ENCODE measurements at places on chromosomes 5 and 9.

- DNase-seq: no peak
Observed at GRCh38 chr5:149759986-149760853, 30.1 kb downstream of the PPARGC1B start.

GRCh38 chr9:97751531-97751930, 54.4 kb upstream of the XPA start:
- no peak for DNase-seq

DNA sequence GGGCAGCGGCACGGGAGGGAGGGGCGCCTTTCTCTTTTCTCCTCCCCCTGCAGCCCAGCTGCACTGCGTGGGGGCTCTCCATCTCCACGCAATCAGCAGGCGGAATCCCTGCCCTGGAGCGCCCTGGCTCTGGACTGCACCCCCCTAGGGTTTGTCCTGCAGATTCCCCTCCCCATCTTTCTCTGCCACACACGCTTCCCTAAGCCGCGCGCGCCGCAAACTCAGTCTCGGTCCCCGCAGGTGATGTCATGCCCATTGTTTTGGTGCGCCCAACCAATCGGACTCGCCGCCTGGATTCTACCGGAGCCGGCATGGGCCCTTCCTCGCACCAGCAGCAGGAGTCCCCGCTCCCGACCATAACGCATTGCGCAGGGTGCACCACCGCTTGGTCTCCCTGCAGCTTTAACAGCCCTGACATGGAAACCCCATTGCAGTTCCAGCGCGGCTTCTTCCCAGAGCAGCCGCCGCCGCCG, at the start of gene KCNN2:
Gene KCNN2 (plus strand): TSS at position 347 of the 473 bp plus-strand sequence. CDS start 70 bp downstream, at position 417.
- DNase-seq: peak; percentile 15

- DNase-seq: no peak
Observed at GRCh38 chr5:125480911-125481310, 734.5 kb upstream of the ZNF608 start.

GRCh38 chr9:2241836-2242741, 226.9 kb downstream of the SMARCA2 start:
- peak; percentile 60 for DNase-seq

DNA sequence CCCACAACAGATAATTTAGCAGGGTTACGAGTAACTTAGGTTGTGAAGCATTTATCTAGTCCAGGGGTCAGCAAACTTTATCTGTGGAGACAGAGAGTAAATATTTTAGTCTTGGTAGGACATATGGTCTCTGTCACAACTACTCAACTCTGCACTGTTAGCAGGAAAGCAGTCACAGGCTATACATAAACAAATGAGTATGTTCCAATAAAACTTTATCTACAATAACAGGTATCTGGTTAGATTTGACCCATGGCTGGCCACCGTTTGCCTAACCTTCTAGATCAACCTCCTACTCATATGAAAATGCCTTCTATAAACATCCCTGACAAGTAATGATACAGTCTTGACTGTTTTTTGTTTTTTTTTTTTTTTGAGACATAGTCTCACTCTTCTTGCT, 13.0 kb upstream of the HK3 start:
- no peak for DNase-seq

- no peak for DNase-seq
Observed at GRCh38 chr9:135080286-135081263, 6.9 kb upstream of the OLFM1 start.

- no peak for DNase-seq
Observed at GRCh38 chr5:11918463-11919045, 14.3 kb upstream of the CTNND2 start.

GRCh38 chr9:125990186-125990792, 243.1 kb downstream of the PBX3 start:
- DNase-seq: no peak

- DNase-seq: no peak
Observed at GRCh38 chr9:134376386-134377142, 50.3 kb downstream of the RXRA start.

- no peak for DNase-seq
Observed at GRCh38 chr5:132750471-132751230, 3.4 kb downstream of the CCNI2 start.

- no peak for DNase-seq
Observed at GRCh38 chr5:39340506-39340905, 23.8 kb downstream of the C9 start.

- DNase-seq: no peak
Observed at GRCh38 chr9:114973216-114973615, 42.8 kb upstream of the TNFSF8 start.

- no peak for DNase-seq
Observed at GRCh38 chr5:3351581-3352442, 243.8 kb upstream of the IRX1 start.

GRCh38 chr5:16865151-16865550, 70.9 kb downstream of the MYO10 start:
- no peak for DNase-seq

- DNase-seq: no peak
Observed at GRCh38 chr5:154352960-154353548, 92.7 kb upstream of the SAP30L start.

DNA sequence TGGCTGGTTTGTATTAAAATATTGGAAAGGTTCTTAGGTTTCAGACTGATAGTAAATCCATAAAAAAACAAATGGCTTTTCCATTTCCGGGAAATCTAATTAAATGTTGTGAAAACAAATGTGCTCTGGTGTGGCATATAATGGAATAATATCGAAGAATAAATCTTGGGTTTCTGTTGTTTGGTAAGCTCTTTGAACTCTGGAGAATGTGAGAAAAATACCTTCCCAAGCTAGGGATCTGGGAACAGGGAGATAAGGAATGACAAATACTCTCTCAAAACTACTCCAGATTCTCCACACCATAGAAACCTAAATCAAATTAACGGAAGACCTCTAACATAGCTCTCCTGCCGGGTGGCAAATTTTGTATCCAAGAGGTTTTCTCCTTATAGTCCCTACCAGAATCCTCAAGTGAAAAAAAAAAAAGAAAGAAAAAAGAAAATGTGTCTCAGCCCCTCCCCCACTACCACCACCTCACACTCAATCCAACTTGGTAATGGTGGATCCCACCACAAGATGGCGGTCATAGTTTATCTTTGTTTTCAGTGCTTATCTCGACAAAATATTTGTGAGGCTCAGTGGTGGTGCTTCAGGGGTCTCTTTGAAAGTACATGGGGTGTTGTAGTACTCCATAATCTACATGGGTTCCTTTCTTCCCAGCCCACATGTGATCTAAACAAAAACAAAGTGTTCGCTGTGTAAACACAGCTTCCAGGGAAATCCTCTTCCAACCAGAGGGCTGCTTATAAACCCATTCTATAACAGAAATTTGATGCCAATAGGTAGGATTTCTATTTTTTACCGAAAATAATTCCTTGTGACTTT, 54.5 kb upstream of the FST start:
- DNase-seq: peak; percentile 17

DNA sequence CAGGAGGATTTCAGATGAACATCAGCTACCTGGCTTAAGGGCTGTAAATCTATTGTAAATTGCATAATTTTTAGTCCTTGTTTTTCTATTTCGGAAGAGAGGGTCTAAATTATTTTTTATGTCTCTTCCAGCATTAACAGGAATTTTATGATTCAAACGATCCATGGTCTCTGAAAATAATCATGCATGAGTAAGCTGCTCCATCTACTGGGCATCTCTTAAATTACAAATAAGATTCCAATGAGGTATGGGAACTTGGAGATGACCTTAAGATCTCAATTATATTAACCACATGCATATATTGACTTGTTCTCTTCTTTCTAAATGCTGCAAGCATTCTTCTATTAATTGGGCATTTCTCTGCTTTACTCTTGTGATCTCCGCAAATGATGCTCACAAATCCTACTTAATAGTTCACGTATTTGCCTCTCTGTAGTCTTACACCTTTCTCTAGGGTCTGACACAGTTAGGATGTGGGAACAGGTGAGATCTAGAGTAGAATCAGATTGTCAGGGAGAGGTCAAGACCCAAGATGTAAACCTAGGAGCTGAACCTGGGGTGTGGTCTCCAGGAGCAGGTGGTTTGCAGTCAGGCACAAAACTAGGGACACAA, 86.9 kb downstream of the NUDT12 start:
- DNase-seq: peak; percentile 42

DNA sequence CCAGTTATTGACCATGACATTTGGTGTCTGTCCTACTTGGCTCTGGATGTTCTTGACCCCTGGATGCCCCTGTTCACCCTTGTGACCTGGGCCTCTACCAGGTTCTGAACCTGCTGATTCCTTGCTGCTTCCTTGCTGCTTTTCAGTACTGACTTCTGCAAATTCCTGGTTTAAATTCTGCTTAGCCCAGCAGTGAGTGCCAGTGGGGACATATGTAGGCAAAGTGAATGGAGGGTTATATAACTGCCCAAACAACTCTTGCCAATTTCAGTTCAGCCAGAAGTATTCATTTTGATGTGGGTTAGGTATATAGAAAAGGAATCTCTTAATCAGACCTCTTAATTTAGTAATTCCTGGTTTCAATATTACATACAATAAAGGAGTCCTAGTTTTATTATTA, 220.6 kb downstream of the TAF11L14 start:
- DNase-seq: no peak

DNA sequence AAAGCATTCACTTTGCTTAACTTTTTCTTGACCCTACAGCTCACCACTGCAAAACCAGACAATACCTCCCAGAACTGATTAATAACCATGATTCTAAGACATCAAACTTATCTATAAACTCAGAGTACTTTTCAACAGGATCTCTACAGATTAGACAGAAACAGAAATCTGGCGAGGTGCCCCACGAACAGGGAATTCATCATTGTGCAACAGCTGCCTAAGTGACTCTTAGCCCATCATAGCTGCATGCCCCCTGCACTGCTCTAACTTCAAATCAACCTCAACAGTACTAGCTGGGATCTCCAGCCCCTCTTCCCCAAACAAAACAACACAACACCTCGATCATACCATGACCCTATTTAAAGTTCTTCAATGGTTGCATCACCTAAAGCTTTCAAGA, 16.1 kb upstream of the COL23A1 start:
- no peak for DNase-seq

GRCh38 chr5:147578228-147579024, 68.6 kb upstream of the DPYSL3 start:
- no peak for DNase-seq

DNA sequence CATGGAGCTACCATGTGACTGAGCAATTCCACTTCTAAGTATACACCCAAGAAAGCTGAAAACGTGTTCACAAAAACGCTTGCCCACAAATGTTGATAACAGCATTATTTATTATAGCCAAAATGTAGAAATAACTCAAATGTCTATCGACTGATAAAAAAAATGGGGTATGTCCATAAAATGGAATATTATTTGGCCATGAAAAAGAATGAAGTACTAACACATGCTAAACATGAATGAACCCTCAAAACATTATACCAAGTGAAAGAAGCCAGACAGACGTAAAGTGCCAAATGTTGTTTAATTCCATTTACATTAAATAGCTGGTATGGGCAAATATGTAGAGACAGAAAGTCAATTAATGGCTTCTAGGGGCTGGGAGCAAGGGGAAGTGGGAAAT, 184.9 kb upstream of the IRX2 start:
- no peak for DNase-seq

- no peak for DNase-seq
Observed at GRCh38 chr9:18068900-18069299, 405.1 kb upstream of the ADAMTSL1 start.

GRCh38 chr5:61285531-61285930, 46.5 kb upstream of the ZSWIM6 start:
- no peak for DNase-seq

DNA sequence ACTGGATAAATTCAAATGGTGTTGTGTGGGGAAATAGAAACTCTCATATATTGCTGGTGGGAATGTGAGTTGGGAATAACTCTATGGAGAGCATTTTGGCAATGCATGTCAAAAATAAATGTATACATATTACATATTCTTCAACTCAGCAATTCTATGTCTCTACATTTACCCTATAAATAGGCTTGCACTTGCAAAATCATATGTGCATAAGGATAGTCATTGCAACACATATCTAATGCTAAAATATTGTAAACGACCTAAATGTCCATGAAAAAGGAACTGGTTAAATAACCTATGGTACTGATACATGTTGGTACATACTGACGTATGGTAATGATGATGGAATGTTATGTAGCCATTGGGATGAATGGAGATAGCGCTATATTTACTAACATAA, 94.5 kb upstream of the CHD1 start:
- DNase-seq: no peak

- DNase-seq: no peak
Observed at GRCh38 chr5:174798551-174798951, 74.2 kb downstream of the MSX2 start.

- no peak for DNase-seq
Observed at GRCh38 chr5:102701748-102702147, 53.4 kb upstream of the PAM start.

GRCh38 chr5:127706691-127707090, 3.5 kb downstream of the CCDC192 start:
- no peak for DNase-seq

DNA sequence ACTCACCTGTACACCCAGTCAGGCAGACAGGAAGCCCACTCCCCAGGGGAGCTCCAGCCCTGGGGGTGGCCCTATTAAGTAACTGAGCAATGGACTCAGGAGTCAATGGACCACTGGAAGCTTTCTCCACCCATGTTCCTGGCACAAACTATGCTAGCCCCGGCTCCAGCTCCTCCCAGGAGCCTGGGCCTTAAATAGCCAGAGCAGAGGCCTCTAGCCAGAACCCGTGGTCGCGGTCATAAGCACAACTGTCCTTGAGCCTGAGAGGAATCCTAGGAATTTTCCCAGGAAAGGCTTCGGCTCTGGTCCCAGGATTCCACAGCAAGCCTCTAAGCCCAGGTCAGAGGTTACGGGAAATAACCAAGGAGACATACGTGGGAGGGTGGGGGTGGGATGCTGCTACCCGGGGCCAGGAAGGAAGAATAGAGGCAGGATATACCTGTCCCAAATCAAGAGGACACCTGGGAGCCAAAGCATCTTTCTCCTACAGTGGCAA, 5.5 kb downstream of the SEPTIN8 start:
- DNase-seq: no peak

GRCh38 chr5:152855441-152855840, 450.4 kb upstream of the NMUR2 start:
- no peak for DNase-seq

GRCh38 chr5:97019435-97020117, 83.7 kb downstream of the LNPEP start:
- no peak for DNase-seq

DNA sequence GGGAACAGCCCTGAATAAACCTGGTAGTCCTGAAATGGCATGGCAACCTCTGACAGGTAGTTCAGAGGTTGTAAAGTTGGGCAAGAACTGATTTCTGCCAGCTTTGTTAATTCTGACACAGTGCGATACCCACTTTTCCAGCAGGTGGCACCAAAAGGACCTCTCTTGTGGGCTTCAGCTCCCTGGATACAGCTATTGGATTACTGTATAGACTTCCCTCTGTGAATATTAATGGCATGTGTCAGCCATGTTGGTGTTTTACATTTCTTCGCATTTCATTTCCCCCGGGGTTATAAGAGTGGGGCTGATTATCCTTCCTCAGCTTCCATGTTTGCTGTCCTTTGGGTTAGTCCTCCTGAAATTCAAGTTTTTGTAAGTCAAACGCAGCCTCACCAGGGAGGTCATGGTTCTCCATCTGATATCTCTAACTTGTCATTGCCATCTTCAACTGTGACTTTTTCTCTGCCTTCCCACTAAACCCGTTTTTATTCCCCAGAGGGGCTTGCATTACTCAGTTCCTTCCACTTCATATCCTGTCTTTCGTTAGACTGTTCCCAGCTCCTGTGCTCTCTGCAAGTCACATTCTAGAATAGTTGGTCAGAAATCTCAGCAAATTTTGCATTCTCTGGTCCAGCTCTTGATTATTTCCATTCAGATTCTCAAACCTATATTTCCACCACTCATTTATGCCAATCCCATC, 135.6 kb downstream of the LIFR start:
- DNase-seq: peak; percentile 26
